A549 treated with DMSO at 1 μM for 4 hours (cell line): ENCODE measurements at places on chromosomes 7 and 10. TPM values are rescaled to one million over a fixed set of nuclear protein-coding genes. Genes with fewer than 3 reads are reported as not detected.

The TMEM140 gene
- 1.3 to 1.7 TPM (median 1.4 TPM) in 5 replicates for total RNA-seq

The SUN3 gene
- total RNA-seq: 0.46 TPM in 1 of 5 replicates, not detected in the others

The LRRC61 gene
- total RNA-seq: 0.05 to 0.21 TPM (median 0.10 TPM) in 4 of 5 replicates, not detected in the other

The EN2 gene
- 0.47 to 1.3 TPM (median 0.99 TPM) in 5 replicates for total RNA-seq

The BMPER gene
- total RNA-seq: 6.8 to 8.9 TPM (median 7.6 TPM) in 5 replicates

The ZNF488 gene
- 11.3 to 15.0 TPM (median 13.0 TPM) in 5 replicates for total RNA-seq

The C10orf120 gene
- not detected in 5 replicates for total RNA-seq

The ITIH5 gene
- total RNA-seq: 0.08 to 0.14 TPM (median 0.10 TPM) in 5 replicates

The MMD2 gene
- total RNA-seq: not detected in 5 replicates
